Activated T-cell treated with anti-CD3 and anti-CD28 coated beads for 4 hours (primary cell): ENCODE measurements at places on chromosomes 13 and 19.
A peak's percentile ranks its signal among the peaks of the same experiment; 100 is the strongest.

DNA sequence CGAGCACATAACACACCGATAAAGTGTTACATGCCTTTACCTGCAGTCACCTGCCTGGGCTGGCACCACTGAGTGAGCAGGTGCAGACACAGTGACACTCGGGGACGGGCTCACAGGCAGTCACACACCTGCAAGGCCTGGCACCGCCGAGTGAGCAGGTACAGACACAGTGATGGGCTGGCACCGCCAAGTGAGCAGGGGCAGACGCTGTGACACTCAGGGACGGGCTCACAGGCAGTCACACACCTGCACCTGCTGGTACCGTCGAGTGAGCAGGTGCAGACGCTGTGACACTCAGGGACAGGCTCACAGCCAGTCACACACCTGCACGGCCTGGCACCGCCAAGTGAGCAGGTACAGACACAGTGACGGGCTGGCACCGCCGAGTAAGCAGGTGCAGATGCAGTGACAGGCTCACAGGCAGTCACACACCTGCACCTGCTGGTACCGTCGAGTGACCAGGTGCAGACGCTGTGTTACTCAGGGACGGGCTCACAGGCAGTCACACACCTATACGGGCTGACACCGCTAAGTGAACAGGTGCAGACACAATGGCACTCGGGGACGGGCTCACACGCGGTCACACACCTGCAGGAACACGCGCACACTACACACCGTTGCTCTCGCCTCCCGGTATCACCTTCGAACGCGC lies 470 bp downstream of the ZNF835 start:
- peak; percentile 1 for DNase-seq

DNA sequence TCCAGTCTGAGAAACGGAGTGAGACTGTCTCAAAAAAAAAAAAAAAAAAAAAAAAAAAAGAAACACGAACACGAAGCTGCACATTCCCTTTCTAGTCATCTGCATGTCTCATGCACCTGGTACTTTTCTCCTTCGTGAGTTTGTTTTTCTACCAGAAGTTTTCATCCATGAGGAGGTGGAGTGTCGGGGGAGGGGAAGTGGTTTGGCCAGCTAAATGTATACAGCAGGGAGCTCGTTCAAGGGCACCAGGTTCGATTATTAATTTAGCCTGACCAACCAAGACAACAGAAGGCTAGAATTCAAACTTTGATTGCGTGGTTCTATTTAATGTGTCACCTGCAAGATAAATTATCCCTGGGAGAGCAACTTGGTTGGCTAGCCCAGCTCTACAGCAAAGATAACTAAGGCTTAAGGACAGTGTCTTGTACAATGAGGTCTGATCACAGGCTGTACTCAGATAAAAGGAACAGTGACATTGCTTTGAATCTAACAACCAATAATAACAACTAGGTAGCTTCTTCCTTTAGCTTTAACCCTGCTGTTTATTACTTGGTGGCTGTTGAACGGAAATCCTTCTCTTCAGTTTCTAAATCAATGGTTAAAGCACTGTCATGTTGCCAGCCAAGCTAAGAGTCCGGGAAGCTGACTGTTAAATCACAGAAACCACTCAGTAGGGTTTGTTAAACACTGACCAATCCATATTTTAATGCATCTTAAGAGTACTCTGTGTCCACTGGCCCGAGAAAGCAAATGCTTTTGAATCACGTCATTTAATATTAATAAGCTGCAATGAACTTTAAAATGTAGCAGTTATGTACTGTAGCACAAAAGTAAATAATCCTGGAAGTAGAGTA lies 98.4 kb upstream of the STARD13 start:
- DNase-seq, result no peak

- DNase-seq, result no peak
Measured at GRCh38 chr19:58317476-58318072, 9.2 kb upstream of the ZSCAN22 start.

DNA sequence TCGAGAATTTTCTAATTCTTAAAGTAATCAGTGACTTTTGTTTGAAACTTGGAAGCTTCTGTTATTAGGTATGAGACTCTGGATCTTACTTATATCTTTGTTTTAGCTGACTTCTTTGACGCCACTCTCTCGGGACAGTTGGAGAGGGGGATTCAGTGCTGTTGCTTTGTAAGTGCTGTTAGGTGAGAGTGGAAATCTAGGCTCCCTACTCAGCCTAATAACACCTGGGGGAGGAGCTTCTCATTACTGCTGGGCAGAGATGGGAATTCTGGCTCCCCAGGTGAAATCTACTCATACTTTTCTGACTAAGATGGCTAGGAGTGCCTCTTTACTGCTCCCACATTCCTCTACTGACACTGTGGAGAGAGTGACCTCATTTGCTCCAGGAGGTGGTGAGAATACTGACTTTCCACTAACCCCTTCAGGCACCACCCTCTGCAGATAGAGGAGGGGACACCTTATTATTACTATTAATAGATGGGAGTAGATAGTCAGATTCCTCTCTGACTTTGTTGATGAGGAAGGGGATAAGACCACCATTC lies 324.9 kb upstream of the SPRY2 start:
- DNase-seq, result no peak

DNA sequence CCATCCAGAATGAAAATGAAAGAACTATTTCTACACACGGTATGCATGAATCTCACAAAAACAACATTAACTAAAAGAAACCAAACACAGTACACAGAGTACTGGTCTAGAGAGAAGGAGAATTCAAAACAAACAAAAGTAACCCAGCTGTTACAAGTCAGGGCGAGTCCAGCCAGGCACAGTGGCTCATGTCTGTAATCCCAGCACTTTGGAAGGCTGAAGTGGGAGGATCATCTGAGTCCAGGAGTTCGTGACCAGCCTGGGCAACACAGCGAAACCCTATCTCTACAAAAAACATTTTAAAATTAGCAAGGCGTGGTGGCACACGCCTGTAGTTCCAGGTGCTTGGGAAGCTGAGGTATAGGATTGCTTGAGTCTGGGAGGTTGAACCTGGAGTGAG lies 1.7 kb upstream of the PSMC4 start:
- DNase-seq, result no peak

DNA sequence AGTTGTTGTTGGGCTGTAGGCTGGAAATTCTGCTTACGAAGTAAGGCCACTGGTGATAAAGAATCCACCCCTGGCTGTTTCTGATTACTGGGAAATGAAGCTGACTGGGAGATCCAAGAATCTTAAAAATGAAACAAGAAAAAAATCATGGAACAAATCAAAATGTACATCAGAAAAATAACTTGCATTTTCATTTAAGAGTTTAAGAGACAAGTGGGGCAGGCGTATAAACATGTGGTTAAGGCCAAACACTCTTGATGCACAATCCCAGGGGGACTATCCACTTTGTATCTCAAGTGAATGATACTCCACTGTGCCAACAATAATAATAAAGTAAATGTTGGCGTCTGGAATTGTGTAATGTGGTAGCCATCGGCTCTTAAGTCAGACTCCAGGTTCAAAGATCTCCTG lies 24.6 kb downstream of the ZMYM5 start:
- no peak for DNase-seq

DNA sequence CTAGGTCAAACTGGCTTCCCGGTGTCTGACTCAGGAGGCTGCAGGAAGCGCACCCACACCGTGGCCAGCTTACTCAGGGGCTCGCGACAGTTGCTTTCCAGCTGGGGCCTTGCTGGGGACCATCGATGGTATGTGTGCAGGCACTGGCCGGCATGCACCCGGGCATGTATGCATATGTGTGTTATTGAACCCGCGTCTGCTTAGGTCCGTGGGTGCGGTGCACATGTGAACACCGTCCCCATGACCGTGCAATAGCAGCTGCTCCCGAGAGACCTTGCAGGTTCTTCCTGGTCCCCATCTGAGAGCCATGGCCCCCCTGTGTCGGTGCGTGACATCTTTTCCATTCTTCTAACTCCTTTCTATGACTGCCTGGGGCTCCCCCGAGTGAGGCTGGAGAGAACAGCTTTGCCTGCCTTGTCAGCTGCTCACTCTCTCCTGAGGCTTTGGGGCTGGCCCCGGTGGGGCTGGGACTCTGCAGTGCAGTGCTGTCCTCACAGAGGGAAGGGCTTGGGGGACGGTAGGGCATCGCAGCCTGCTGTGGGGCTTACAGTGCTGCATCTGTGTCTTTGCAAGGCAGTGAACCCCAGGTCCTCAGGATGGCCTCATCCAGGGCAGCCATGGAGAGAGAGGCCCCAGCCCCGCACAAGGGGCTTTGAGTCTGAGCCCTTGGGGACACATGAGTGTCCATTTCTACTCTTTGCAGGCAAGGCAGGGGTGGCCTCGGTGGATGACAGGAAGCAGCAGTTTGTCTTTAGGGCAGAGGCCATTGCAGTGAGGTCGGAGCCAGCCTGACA lies 65.1 kb downstream of the CHST8 start:
- DNase-seq, result no peak

DNA sequence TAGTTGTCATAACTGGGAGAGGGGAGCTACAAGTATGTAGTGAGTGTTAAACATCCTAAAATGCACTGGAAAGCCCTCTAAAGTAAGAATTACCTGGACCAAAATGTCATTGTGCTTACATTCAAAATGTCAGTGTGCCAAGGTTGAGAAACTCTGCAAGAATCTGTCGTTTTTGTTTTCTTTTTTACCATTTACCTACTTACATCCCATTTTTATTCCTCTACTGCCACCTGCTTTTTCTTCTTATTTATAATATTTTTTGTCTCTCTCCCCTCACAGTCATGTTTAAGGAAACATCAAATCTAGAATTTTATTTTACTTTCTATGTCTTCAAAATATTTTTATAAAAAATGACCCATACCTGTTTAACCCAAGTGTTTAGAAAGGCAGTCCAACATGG lies 226.4 kb downstream of the PCDH17 start:
- no peak for DNase-seq

DNA sequence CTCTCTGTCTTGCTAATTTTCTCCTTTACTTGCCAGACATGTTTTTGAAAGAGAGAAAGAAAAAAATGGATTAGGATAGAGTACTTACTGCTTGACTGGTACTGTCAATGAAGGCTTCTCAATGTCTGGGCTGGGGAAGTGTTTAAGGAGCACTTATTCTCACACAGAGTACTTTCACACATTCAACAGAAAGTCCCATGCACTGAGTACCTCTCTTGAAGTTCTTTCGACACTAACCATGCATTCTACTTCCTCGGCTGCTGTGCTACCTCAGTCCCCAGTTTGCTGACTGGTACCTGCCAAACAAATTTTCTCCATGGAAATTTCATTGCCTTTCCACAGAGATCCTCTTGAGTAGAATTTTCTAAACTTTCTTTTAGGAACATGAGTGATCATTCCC lies 281.9 kb downstream of the RBM26 start:
- DNase-seq, result no peak

- DNase-seq, result no peak
Measured at GRCh38 chr13:43569658-43570057, 217.1 kb downstream of the ENOX1 start.

DNA sequence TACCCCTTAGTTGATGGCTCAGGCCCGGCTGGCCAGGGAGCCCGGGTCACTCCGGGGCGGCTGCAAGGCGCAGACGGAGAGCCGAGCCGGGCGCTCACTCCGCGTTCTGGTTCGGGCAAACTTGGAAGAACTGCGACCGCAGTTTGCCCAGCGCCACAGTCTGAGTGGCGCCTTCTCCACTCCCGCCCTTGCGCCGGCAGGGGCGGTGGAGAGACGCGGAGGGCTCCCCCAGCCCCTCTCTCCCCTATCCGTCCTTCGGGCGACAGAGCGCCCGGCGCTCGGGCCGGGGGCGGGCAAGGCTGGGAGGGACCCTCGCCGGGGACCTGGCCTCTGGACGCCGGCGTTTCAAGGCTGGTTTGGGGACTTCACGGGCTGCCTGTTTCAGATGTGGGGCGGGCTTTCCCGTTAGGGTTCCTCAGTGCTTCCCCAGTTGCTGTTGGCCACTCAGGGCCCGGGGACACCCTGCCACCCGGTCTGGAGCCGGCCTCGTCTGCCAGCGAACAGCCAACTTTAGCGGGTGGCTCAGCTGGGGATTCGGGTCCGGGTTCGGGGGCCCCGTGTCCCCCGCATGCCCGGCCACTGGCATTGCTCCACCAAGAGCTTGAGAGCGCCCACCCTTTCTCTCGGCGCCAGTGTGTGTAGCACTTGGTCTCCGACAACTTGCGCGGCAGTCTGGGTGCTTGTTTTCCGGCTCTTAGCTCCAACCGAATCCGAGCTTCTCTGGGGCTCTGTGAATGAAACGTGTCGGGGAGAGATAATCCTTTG lies 1.5 kb downstream of the GPC6 start:
- DNase-seq, result no peak

DNA sequence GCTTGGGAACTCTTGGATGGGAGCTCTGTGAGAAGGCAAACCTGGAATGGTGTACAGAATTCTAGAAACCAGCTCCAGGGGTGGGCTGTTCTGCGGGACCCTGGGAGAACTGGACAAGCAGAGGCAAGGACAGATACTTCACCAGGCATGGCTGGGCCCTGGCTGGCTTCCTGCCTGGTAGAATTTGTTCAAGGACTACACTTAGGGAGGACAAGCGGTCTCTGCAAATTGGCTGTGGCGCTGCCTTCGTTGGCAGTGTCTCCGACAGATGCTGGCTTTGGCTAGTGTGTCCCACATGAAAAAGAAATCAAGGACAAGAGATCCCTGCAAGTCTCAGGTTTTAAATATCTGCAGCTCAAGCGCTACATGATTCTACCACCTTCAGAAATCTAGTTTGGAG lies 12.4 kb downstream of the CEBPG start:
- DNase-seq, result no peak
